ENCODE measurements at places on chromosomes 2 and 18.

GRCh38 chr2:189467593-189467992 is 26.3 kb downstream of the WDR75 start:
- no peak for DNase-seq

- DNase-seq, result peak; percentile 90
Observed at GRCh38 chr2:74553892-74554819, at the start of the genes DOK1 and LOXL3. TSS of gene DOK1 (plus strand) at chr2:74554720. CDS start at chr2:74554755, 35 bp downstream. TSS of gene LOXL3 (minus strand) at chr2:74553942. CDS start at chr2:74552634, 1,308 bp downstream.

- no peak for DNase-seq
Observed at GRCh38 chr2:241561832-241562231, 3.3 kb downstream of the BOK start.

DNA sequence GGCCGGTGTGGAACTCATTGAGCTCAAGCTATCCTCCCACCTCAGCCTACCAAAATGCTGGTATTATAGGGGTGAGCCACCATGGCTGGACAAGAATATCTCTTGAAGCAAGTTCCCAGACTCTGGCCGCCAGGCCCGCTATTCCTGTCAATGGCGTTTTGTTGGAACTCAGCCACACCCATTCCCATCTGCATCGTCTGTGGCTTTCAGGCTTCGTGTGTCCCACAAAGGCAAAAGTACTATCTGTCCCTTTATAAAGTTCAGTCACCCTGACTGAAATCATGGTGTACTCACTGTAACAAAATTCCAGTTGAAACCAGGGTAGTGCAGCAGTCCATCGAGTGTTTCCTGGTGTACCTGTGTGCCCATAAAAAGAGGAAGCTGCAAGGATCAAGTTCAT is 96.7 kb downstream of the SH3BP4 start:
- DNase-seq, result no peak

- DNase-seq, result no peak
Observed at GRCh38 chr2:132424526-132425121, 8.0 kb downstream of the GPR39 start.

DNA sequence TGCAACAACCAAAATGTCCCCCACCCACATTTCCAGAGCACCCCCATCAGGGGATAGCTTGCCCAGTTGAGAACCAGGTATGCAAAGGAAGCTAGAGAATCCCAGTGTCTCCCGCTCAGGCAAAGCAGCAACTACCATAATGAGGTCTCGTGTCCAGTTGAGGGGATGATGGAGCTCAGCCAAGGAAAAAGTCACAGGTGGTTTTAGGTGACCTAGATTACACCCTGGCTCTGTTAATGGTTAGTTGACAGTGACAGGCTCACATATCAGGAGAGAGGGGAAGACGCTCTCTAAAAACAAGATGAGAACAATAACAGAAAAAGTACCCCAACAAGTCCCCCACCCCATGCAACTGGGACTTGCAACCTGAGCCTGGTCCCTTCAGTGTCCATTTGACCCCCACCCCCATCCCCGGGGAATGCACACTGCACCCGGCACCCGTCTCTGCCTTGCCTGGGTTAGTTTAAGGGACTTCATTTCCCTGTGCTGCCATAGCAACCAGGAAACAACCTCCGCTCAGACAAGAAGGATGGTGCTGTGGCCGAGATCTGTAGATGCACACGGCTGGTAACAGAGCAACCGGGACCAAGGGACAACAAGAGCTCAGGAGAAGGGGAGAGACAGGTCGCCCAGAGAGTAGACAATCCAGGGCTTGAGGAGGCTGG is at the start of gene KIAA2012:
TSS of gene KIAA2012 (plus strand) at position 519 of the 665 bp plus-strand sequence. CDS start 373 bp downstream, outside the sequence.
- DNase-seq, result no peak

- no peak for DNase-seq
Observed at GRCh38 chr2:121231385-121232000, 53.5 kb downstream of the TFCP2L1 start.

DNA sequence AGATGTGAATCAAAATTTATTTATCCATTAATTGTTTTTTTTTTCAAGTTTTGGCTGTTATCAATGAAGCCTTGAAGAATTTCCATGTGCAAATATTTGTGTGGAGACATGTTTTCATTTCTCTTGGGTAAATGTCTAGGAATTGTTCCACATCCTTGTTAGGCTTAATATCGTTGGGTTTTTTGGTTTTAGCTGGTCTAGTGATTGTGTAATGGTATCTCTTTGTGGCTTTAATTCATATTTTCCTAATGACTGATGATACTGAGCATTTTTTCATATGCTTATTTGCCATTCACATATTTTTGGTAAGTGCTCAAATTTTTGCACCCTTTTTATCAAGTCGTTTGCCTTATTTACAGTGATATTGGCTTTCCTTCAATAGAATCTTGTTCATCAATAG is 250.3 kb upstream of the EPHA4 start:
- DNase-seq, result no peak

- DNase-seq, result no peak
Observed at GRCh38 chr18:48227206-48227605, 182.0 kb downstream of the ZBTB7C start.

GRCh38 chr2:84925336-84925723 is 19.9 kb downstream of the TMSB10 start:
- no peak for DNase-seq

DNA sequence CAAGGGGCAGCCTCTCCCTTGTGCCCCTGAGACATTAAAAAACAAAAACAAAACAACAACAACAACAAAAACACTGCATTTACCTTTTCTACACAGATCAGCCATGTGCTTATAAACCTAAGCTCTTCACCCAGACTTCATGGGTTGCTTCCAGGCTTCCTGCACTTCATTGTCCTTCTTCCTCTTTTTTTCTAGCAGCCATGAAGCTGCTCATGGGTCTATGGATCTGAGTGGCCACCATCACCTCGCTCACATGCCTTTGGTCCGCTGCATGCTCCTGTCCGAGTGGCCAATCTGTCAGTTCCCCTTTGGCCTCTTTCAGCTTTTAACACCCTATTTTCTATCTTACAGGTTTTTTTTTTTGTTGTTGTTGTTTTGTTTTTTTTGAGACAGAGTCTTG is 9.0 kb upstream of the TET3 start:
- DNase-seq, result no peak

DNA sequence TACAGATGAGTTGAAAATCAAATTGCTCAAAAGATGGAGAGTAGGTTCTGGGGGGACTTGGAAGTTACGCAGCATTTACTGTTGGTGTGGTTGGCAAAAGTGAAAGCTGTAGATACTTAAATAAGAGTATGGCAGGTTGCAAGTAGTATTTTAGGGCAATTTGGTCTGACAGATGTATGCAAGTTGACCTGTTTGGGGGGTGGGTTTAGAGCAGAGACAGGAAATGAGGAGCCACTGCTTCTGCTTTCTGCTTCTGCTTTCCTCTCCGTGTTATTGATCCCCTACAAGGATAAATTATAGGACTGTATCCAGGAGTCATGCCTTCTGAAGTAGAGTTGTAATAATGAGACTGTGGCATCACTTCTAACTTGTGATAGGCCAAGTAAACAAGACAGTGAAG is 71.2 kb downstream of the EPAS1 start:
- no peak for DNase-seq

- DNase-seq, result no peak
Observed at GRCh38 chr2:146135245-146135644, 1615.3 kb upstream of the ZEB2 start.

- DNase-seq, result no peak
Observed at GRCh38 chr2:232330068-232330999, 48.2 kb upstream of the ALPP start.

DNA sequence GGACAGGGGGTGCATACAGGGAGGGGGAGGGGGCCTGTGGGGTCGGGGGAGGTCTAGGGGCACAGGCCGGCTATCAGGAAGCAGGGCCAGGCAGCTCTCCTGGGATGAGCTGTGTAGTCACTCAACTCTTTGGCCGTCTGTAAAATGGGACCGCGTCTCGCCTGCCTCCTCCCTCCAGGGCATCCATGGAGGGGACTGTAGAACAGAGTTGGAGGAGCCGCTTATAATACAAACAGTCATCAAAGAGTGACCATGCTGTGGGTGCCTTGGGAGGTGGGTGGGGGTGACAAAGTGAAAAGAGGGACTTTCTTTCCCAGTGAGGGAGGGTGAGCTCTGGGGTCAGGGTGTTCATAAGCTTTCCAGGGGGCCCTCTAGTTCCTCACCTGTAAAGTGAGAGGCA is 169.6 kb upstream of the HAAO start:
- DNase-seq, result no peak
